ENCODE measurements at places on chromosomes 4 and X.

- no peak for DNase-seq
Measured at GRCh38 chr4:148779771-148780170, 337.6 kb upstream of the NR3C2 start.

- peak; percentile 45 for DNase-seq
Measured at GRCh38 chrX:149512225-149512885, 7.2 kb upstream of the IDS start.

DNA sequence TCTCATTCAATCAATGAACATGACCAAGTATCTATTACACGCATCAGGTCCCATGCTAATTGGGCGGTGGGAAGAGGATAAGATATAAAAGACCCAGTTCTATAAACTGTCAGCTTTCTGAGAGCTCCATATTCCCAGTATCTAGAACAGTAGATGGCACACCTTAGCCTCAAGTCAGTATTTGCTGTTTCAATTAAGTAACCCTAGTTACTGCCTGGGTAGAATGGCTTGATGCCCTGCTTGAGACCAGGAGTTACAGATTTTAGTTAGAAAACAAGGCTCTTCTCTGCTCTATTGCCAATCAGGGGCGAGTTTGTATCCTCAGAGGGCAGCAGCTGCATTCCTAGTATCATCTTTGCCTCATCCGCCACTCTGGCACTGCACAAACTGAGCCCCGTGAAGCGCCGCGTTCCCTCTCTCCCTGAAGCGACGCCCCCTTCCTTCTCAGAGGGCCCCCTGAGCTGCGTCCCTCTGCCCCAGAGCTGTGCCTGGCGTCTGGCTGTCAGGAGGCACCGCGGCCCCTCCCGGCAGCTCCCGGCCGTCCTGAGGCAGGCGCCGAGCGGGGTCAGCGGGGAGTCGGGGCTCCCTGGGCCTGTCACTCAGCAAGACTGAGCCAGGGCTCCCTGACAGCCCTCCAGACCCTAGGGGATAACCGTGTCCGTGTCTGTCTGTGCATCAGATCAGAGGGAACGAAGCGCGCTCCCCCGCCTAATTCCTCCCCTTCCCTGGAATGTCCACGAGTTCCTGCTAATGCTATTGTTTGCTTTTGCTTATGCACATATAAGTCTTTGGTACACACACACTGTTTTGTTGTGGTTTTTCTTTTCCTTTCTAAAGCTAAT lies 212.4 kb upstream of the TTC29 start:
- peak; percentile 42 for DNase-seq

DNA sequence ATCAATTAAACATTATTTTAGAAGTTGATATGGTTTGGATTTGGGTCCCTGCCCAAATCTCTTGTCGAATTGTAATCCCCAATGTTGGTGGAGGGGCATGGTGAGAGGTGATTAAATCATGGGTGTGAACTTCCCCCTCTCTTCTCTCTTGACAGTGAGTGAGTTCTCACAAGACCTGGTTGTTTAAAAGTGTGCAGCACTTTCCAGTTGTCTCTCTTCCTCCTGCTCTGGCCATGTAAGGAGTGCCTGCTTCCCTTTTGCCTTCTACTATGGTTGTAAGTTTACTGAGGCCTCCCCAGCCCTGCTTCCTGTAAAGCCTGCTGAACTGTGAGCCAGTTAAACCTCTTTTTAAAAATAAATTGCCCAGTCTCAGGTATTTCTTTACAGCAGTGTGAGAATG lies 141.4 kb downstream of the GALNTL6 start:
- no peak for DNase-seq

GRCh38 chr4:118989098-118990080 lies 100.7 kb downstream of the SYNPO2 start:
- DNase-seq: peak; percentile 77

- no peak for DNase-seq
Measured at GRCh38 chrX:131821945-131822622, 201.0 kb upstream of the STK26 start.

GRCh38 chrX:9071031-9071650 lies 37.2 kb upstream of the FAM9B start:
- DNase-seq: peak; percentile 18

DNA sequence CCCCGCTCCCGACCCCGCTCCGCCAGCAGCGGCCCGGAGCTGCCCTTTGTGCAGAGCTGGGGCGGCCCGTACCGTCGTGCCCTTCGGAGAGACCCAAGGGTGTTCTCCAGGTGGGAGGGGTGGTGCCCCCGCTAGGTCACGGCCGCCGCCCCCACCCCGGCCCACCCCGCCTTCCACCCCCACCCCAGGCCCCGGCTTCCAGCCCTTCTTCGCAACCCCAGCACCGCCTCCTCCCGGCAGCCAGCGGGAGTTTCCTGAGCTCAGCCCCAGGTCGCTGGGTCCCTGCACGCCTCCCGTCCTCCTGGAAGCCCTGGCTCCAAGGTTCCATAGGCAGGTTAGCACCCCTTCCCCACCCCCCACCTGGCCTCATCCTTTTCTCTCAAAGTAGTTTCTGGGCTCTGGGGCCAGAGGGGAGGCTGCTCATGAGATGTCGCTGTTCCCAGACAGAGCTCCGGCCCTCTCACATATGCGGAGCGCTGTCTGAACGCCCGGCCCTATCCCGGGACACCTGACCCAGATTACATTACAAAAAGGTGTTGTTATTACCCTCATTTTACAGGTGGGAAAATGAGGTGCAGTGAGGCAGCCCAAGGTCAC lies 25.2 kb upstream of the FGFR3 start:
- peak; percentile 80 for DNase-seq

GRCh38 chr4:95181243-95181995 lies 367.4 kb downstream of the UNC5C start:
- peak; percentile 60 for DNase-seq

DNA sequence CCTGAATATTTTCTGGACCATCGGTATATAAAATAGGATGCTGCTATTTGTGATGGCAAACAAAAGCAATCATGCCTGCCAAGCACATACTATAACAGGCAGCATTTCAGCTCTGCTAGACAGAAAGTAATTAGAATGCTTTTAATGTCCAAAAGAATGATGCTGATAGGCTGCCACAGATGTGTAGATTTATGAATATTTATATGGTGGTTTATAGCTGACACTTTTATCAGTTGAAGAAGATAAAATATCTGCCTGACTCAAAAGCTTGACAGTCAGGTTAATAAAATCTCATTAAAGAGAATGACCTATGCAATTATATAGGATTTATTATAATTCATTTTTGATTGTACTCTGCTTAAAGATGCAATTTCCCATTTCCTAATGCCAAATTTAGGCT lies 4.0 kb downstream of the BEND4 start:
- DNase-seq: no peak

DNA sequence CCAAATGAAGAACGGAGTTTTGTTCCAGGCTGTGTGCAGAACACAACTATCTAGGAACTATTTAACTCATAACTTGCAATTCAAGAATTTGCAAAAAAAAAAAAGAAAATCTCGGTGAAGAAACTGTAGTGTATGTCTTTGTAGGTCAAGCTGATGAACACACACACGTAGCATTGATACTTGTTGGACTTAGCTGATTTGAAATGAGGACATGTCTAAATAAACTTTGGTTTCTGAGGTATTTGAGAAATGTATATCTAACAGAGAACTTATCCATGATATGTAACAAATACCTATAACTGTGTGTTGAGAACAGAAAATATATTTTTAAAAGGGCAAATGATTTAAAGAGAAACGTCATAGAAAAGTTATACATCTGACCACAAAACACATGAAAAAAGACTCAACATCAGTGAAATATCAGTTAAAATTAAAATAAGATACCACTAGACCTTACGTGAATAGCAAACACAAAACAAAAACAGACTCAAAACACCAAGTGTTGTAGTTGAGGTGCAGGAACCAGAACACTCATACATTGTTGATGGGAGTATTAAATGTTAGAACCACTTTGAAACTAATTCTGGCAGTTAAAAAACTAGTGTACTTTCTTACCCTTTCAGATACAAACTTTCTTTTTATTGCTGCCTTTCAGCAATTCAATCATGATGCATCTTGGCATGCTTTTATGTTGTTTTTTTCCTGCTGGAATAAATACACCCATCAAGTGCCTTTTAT lies 1535.8 kb upstream of the PCDH10 start:
- no peak for DNase-seq

- no peak for DNase-seq
Measured at GRCh38 chr4:39682138-39682537, 15.8 kb upstream of the UBE2K start.

- no peak for DNase-seq
Measured at GRCh38 chr4:126957987-126958386, 674.8 kb upstream of the INTU start.

DNA sequence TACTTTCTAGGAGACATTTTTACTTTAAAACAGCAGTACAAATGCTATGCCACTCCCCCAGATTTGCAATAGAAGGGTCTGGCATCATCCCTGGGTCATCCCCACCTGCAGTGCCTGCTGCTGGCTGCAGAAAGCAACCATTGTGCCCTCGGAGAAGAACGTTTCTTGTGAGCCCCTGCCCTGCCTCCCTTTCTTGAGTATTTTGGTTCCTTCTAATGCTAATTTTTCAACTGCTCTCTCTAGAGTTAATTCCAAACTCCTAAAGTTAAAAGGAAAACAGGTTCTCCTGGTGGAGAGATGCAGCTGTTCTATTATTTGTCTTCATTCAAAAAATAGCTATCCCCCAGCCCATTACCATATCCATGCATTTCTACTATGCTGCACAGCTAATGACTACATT lies 107.1 kb downstream of the IDS start:
- no peak for DNase-seq

GRCh38 chr4:38182334-38182998 lies 222.3 kb downstream of the PTTG2 start:
- DNase-seq: no peak

DNA sequence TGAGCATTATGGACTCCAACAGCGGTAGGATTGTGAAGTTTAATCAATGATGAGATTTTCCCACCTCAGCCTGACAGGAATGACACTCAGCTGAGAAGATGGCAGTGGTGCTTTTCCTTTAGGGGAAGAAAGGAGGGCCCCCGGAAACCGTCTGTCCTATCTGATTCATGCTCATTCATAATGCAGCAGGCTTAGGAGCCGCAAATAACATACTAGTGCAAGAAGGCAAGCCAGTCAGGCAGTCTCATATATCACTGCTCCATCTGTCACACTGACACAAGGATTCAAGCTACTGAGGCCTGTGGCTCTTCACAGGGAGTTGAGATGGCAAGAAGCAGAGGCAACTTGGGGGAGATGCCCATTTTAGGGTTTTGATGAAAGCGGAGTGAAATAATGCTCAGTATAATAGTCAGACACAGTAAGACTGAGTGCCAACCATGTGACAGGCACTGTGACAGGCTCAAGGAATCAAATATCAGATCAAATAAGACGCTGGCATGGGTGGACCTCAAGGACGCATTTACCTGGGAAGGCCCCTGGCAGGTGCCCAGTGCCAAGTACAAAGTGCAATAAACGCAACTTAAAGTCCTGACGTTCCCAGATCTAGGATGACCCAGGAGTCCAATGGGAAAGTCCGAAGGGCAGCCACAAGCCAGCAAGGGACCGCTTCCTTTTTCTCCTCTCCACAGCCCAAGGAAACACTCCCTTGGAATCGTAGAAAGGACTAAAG lies 63.4 kb downstream of the FHDC1 start:
- no peak for DNase-seq

DNA sequence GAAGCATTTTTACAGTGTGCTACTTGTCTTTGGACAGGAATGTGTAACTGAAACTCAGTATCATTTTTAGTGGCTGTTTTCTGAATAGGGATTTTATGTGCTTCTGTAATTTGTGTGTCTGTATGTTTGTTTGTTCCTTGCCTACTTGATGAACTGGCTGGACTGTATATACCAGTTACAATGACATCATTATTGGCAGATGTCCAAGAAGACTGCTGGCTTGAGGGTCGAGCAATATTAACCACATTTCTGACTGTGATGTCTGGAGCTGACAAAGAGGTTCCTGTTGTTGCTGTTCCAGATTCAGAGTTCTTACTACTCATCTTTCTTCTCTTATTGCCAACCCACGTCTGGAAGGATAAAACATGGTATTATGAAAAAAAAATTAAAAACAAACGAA lies 33.0 kb downstream of the HDX start:
- DNase-seq: no peak

DNA sequence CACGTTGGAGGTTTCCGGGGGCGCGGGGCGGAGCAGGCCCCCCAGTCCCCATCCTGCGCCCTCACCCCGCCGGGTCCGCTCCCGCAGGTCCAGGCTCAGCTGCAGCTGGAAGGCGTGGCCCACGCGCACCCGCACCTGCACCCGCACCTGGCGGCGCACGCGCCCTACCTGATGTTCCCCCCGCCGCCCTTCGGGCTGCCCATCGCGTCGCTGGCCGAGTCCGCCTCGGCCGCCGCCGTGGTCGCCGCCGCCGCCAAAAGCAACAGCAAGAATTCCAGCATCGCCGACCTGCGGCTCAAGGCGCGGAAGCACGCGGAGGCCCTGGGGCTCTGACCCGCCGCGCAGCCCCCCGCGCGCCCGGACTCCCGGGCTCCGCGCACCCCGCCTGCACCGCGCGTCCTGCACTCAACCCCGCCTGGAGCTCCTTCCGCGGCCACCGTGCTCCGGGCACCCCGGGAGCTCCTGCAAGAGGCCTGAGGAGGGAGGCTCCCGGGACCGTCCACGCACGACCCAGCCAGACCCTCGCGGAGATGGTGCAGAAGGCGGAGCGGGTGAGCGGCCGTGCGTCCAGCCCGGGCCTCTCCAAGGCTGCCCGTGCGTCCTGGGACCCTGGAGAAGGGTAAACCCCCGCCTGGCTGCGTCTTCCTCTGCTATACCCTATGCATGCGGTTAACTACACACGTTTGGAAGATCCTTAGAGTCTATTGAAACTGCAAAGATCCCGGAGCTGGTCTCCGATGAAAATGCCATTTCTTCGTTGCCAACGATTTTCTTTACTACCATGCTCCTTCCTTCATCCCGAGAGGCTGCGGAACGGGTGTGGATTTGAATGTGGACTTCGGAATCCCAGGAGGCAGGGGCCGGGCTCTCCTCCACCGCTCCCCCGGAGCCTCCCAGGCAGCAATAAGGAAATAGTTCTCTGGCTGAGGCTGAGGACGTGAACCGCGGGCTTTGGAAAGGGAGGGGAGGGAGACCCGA lies 14.0 kb downstream of the SHOX start:
- DNase-seq: no peak

- DNase-seq: no peak
Measured at GRCh38 chr4:22814906-22815305, 122.2 kb downstream of the GBA3 start.

- no peak for DNase-seq
Measured at GRCh38 chr4:112889199-112889598, 160.3 kb upstream of the ANK2 start.

DNA sequence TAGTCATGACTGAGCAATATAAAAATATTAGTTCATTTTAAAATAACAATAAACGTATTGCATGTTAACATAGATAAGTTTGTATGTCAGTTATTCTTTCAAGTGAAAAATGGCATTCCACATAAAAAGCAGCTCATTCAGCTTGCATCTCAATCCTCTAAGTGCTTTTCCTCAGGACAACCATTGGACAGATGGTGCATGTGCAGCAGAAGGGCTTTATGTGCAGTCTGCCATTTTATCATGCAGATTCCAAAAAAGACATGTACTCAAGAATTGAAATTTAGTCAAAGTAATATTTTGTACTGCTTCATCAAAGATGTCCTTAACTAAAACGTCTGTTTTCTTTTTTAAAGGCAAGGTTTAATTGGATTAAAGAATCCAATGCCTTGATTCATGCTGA lies 93.4 kb downstream of the RS1 start:
- DNase-seq: no peak
